ENCODE measurements at places on chromosomes 1 and 21. TPM values are rescaled to one million over a fixed set of nuclear protein-coding genes. Genes with fewer than 3 reads are reported as not detected.

- no peak overlapping the region for H3K4me3 ChIP-seq
- no peaks in the 10 kb centered on the region for H3K36me3 ChIP-seq
- H3K4me1 ChIP-seq = peaks cover 18% of the 10 kb centered on the region
- peak overlapping the region; percentile 8 for H3K27ac ChIP-seq
- H3K27me3 ChIP-seq = no peaks in the 10 kb centered on the region
These were observed 22.2 kb downstream of the KCNN3 start for GRCh38 chr1:154847891-154848290.

DNA sequence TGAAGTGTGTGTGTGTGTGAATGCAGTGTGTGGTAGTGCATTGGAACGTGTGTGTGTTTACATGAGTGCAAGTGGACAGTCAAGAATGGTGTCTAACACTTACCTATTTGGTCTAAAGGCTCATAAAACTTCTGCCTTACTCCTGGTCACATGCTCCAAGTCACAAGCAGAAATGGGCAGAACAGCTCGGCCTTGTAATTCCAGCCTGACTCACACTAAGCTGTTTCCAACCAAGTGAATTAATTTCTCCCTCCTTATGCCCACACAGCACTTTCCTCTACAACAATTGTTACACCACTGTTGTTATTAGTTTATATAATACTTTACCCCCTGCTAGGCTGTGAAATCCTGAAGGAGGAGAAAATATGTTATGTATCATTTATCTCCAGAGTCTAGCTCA lies 43.8 kb downstream of the DDR2 start:
- DNase-seq = peak; percentile 81
- no peaks in the 10 kb centered on the region for H3K36me3 ChIP-seq
- peak overlapping the region; percentile 77 for H3K27ac ChIP-seq
- H3K4me1 ChIP-seq = peaks cover 91% of the 10 kb centered on the region

- peak overlapping the region; percentile 50 for H3K27ac ChIP-seq
- DNase-seq = no peak
- no peaks in the 10 kb centered on the region for H3K36me3 ChIP-seq
- no peaks in the 10 kb centered on the region for H3K27me3 ChIP-seq
- H3K4me1 ChIP-seq = peaks cover 27% of the 10 kb centered on the region
- peak overlapping the region; percentile 21 for H3K4me3 ChIP-seq
These were observed 27.4 kb downstream of the HIVEP3 start for GRCh38 chr1:41891199-41891896.

GRCh38 chr1:164771619-164772361 lies 212.8 kb downstream of the PBX1 start:
- H3K27me3 ChIP-seq = no peaks in the 10 kb centered on the region
- H3K4me3 ChIP-seq = peak overlapping the region; percentile 1
- no peak for DNase-seq
- H3K4me1 ChIP-seq = peaks cover 83% of the 10 kb centered on the region
- H3K36me3 ChIP-seq = no peaks in the 10 kb centered on the region

CD1E gene
- not detected for total RNA-seq

FMN2 gene
- total RNA-seq = 13.7 TPM

GRCh38 chr1:26058052-26058595 lies 9.3 kb downstream of the TRIM63 start:
- H3K4me1 ChIP-seq = no peaks in the 10 kb centered on the region
- no peaks in the 10 kb centered on the region for H3K27me3 ChIP-seq
- H3K4me3 ChIP-seq = no peak overlapping the region

All from sigmoid colon (tissue), 7 donors.